ENCODE measurements at places on chromosomes 1 and 21.
A peak's percentile ranks its signal among the peaks of the same experiment; 100 is the strongest.

GRCh38 chr1:43067977-43068751 lies 103.9 kb downstream of the EBNA1BP2 start:
- no peak for DNase-seq

- no peak for DNase-seq
Observed at GRCh38 chr1:53107090-53107489, 35.3 kb downstream of the SLC1A7 start.

DNA sequence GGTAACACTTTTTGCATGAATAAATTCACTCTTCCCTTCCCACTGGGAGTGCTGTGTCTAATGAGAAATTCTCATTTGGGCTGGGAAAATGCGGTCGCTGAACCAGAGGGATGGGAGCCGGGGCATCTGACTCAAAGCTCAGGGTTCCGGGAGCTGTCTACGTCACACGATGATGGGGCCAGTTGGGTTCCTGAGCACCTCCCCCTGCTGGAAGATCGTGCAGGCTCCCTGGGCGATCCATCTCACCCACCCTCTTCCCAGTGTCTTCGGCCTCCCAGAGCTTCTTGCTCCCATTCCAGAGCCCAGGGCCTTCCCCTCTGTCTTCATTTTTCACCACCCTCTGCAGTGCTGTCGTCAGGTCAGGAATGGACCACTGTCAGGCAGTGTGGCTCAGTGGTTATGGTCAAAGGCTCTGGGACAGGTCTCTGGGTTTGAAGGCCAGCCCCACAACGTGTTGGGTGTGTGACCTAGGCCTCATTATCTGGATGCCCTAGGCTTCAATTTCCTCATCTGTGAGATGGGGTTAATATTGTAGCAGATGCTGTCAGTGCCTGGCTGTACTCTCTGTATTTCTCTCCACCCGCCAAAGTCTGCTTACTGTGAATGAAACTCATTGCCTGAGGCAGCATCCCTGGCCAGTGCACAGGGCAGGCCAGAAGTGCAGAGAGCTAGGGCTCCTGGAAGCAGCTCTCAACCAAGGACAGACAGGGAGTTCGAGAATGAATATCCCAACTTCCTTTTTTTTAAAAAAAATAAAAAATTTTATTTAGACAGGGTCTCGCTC lies 31.8 kb downstream of the IGSF21 start:
- DNase-seq, result no peak

GRCh38 chr1:92749024-92749634 lies 35.8 kb downstream of the EVI5 start:
- peak; percentile 14 for DNase-seq

GRCh38 chr1:228735871-228736586 lies 750 bp downstream of the RHOU start:
- no peak for DNase-seq

- peak; percentile 85 for DNase-seq
Observed at GRCh38 chr21:29238053-29238966, 60.4 kb upstream of the BACH1 start.

- no peak for DNase-seq
Observed at GRCh38 chr1:185850366-185850765, 116.2 kb downstream of the HMCN1 start.

GRCh38 chr1:64849942-64850341 lies 105.1 kb downstream of the RAVER2 start:
- DNase-seq, result no peak

- DNase-seq, result no peak
Observed at GRCh38 chr1:165988817-165989216, 161.4 kb downstream of the UCK2 start.

GRCh38 chr1:72568113-72568512 lies 285.8 kb upstream of the NEGR1 start:
- no peak for DNase-seq

DNA sequence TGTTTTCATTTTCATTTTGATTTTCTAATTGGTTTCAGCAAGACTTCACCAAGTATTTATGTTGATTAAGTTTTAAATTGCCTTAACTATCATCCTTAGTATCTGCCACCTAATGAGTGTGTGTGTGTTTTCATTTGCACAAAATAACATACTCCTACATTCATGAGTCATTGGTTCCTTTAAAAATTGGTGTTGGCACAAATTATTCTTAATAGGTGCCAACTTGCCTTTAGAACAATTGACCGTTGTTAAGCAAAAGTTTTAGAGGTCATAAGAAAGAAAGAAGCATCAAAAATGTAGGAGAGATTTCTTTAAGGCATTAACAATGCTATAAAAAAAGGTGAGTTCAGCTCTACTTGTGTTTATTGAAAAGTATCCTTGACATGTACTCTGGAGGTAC lies 77.5 kb downstream of the FNBP1L start:
- DNase-seq, result no peak

DNA sequence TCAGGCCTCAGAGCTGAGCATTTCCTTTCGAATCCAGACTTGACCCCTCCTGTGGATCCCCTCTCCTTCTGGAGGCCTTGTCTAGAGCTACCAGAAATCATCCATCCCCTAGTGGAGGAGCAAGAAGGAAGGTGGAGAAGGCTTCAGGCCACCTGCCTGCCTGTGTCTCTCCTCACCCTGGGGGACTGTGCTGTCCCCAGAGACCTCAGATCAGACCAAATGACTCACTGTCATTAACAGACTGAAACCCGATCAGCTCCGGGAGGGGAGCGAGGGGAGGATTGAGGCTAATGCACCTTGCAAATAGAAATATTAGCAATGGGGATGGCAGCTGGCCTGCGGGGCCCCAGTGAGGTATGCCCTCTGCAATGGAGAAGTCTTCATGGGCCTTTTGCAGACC lies 2.1 kb downstream of the MYBPH start:
- DNase-seq, result no peak

DNA sequence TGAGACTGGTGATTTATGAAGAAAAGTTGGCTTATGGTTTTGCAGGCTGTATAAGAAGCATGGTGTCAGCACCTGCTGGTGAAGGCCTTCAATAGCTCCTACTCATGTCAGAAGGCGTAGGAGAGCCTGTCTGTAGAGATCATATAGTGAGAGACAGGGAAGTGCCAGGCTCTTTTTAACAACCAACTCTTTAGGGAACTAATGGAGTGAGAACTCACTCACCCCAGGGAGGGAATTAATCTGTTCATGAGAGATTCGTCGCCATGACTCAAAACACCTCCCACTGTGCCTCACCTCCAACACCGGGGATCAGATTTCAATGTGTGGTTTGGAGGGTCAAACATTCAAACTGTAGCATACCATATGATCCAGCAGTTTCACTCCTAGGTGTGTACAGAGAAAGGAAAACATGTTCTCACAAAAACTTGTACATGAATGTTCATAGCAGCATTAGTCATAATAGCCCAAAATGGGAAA lies 72.6 kb downstream of the TTC3 start:
- DNase-seq, result no peak

DNA sequence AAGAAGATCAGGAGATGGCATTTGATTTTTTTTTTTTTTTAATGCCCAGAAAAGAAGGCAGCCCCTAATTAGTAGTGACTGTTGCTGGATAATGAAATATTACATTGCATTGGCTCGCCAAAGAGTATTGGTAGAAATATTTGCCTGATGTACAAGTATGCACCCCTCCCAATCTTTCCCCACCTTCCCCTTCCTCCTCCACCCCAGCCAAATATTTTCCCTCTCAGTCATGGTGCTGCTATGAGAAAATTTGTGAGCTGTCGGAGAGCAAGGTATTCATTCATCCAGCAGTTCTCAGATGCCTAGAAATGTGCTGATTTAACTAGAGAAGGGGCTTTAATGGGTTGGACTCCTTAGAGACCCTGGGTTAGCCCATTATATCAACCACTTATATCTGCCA lies 50.5 kb upstream of the IKBKE start:
- no peak for DNase-seq

DNA sequence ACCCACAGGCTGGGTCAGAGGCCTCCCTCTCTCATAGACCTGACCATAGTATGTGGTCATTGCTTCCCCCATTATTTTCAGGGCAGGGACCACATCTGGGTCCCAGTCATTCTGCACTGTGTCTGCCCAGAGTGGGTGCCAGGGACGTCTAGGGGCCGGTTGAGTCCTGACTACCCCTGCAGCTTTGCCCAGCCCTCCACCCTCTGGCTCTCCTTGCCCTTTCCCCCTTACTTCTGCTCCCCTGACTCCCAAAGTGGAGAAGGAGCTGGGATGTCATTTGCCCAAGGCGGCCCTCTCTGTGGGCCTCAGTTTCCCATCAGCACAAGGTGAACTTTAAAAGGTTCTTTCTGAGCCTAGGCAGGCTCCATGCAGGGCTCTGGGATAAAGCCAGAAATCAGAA lies 4.3 kb upstream of the TTC22 start:
- DNase-seq, result no peak

DNA sequence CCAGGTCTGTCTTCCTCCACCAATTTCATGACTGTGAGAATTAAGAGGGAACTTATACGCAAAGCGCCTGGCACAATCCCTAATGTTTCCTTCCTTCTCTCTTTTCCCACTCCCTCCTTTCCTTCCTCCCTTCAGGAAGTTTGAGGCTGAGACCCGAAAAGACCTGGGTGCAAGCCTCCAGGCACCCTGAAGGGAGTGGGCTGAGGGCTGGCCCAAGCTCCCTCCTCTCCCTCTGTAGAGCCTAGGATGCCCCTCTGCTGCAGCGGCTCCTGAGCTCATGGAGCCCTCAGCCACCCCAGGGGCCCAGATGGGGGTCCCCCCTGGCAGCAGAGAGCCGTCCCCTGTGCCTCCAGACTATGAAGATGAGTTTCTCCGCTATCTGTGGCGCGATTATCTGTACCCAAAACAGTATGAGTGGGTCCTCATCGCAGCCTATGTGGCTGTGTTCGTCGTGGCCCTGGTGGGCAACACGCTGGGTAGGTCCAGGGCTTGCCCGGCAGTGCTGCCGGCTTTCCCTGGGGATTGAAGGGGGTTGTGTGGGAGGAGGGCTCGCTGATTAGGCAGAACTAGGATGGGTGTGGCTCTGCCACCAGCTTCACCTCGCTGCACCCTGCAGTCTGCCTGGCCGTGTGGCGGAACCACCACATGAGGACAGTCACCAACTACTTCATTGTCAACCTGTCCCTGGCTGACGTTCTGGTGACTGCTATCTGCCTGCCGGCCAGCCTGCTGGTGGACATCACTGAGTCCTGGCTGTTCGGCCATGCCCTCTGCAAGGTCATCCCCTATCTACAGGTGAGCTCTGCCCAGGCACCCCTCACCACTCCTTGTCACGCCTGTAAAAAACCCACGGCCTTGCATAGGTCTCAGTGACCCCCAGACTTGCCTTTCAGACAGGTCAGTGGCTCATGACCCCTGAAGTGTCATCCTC lies 1.7 kb downstream of the HCRTR1 start:
- no peak for DNase-seq

- DNase-seq, result no peak
Observed at GRCh38 chr1:84301785-84302385, 377 bp downstream of the SAMD13 start.

DNA sequence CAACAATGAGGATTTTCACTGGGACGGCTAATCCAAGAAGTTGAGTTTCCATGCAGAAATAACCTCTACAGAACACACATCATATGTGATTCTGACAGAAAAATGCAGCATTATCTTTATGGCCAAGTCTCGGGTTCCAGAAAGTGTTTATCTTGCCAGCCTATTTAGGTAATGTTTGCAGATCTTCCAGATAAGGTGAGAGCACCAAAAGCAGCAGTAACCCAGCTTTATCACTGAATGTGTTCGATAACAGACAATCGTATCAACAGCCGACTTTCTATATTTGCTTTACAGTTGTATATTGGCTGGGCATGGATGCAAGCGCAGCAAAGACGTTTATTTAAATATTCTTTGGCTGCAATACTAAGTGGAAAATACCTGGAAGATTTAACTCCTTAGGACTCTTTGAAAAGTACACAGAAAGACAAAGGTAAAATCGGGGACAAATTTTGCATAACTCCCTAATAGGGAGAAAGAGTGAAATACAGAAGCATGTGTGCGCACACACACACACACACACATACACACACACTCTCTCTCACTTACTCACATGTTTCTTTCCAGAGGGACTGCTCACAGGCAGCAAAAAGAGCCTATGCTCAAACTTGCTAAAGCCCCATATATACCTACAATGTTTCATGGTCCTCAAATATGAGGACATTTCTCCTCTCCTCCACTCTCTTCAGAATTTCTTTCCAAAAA lies 3.0 kb upstream of the CTSK start:
- no peak for DNase-seq

GRCh38 chr1:209490013-209490412 lies 93.5 kb upstream of the CAMK1G start:
- DNase-seq, result no peak

DNA sequence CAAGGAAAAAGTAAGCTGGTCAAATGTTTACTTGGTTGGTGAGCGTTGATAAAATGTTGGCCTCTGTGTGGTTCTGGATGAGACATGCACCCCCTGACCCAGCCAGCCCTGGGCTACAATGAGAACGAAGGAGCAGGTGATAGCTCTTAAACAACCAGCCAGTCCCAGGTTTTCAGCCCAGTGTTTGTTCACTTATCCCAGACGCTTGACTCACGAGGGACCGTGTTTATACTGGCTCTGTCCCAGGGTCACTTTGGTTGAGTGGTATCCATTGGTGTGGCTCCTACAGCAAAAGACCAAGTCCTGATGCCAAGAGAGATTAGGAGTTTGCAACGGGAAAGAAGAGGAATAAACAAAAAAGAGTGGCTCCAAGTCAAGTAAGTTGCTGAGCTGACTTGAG lies 86.9 kb downstream of the KCNJ15 start:
- DNase-seq, result no peak

DNA sequence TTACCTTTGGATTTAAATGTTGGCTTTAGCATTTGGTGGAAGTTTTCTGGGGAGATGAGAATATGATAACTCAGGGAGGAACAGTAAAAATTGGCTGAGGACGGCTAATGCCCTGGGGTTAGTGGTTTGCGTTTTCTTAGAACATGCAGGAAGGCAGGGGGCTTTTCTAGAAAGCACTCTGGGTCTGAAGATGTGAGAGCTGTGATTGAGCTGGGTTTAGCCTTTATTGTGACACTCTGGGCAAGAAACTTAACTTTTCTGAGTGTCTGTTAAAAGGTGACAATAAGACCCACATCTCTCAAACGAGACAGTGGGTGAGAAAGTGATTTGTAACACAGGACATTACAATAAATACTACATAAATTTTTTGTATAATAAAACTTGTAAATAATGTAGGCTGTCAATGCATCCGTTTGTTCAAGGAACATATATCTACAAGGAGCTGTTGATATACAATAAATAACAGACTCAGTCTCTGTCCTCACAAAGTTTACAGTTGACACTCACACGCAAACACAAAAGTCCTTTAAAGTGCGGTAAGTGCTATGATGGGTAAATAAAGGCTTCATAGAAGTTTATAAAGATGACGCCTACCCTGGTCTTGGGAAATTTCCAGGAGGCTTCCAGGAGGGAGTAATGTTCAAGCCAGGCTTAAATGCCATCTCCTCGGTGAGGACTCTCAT lies 49.5 kb upstream of the MRPS6 start:
- no peak for DNase-seq

- DNase-seq, result no peak
Observed at GRCh38 chr1:239785576-239785975, 306.1 kb upstream of the FMN2 start.

- peak; percentile 64 for DNase-seq
Observed at GRCh38 chr1:195604287-195604686, 1004.0 kb downstream of the KCNT2 start.
